ENCODE measurements at places on chromosomes 11 and 22. TPM values are rescaled to one million over a fixed set of nuclear protein-coding genes. Genes with fewer than 3 reads are reported as not detected.

DNA sequence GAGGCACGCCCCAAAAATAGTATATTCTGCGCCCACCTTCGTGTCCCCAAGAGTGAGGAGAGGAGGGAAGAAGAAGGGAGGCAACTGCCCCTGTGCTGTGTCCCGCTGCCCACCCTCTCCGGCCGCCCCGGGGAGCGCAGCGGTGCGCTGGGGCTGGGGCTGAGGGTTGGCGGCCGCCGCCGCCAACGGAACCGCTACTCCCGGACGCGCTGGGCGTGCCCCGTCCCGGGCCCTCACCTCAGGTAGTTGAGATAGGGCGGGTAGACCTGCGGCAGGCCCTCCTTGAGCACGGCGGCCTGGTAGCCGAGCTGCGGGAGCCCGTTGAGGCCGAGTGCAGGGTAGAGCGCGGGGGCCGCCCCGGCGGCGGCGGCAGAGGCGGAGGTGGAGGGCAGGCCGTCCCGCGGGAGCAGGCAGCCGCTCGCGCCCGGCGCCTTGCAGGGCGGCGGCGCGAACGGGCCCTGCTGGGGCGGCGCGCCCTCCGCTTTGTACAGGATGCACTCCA lies 2.4 kb downstream of the PGR start:
- peak; percentile 67 for DNase-seq

DNA sequence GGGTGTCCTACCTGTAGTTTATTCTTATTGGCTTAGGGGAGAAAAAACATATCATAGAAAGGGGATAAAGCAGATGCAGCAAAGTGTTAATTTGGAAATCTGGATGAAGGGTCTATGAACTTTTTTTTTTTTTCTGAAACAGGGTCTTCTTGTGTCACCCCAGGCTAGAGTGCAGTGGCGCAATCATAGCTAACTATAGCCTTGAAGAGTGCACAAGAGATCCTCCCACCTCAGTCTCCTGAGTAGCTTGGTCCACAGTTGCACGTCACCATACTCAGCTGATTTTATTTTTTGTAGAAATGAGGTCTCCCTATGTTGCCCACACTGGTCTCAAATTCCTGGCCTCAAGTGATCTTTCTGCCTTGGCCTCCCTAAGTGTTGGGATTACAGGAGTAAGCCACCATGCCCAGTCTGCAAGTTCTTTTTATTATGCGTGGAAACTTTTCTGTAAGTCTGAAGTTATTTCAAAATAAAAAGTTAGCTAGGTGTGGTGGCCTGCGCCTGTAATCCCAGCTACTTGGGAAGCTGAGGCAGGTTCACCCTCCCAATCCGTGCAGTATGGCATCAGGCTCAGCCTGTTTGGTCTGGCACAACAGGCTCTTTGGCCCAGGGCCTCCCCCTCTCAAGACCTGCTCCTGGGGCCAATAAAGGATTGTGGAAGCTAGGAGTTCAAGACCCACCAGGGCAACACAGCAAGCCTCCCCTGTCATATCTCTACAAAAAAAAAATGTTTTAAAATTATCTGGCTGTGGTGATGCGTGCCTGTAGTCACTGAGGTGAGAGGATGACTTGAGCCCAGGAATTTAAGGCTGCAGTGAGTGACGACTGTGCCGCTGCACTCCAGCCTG lies 111.9 kb downstream of the MED15 start:
- no peak for DNase-seq

- DNase-seq = peak; percentile 52
Observed at GRCh38 chr11:125626288-125626950, 1.5 kb downstream of the CHEK1 start.

GRCh38 chr11:5574654-5575053 lies 6.0 kb upstream of the OR52B6 start:
- no peak for DNase-seq

The SLC22A25 gene
- total RNA-seq = not detected

The TMEM191B gene
- total RNA-seq = 0.59 TPM

The MMP3 gene
- not detected for total RNA-seq

GRCh38 chr11:109857637-109858036 lies 235.6 kb upstream of the ZC3H12C start:
- DNase-seq = no peak

DNA sequence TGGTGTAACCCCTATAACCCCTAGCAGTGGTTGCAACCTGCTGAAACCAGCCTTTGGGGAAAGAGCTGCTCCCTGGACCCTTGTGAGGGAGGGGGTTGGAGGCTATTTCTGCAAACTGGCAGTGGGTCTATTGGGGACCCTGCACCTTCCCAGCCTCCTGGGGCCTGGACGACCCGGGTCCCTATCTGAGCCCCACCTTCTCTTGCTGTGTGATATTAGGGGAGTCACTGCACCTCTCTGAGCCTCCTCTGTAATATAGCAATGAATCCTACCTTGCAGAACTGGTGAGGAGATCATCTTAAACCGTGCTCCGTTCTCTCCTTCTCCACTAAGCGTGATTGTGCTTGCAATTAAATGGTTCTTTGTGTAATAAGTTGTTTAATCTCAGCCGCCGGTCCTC lies 24.0 kb upstream of the MPPED1 start:
- no peak for DNase-seq

DNA sequence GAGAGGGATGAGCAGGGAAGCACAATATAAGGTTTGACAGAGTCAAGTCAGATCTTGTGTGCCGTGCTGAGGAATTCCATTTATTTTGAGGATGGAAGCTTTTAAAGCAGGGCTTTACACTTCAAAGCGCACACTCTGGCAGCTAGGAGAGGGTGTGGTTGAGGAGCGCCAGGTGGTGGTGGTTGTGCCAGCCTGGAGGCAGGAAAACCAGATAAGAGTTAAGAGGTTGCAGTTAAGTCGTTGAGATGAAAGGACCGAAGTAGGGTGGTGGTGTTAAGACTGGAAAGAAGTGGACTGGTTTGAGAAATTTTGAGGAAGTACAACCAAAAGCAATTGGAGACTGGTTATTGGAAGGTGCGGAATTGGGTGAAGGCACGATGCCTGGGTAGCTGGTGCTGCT lies 231.6 kb upstream of the TBCEL start:
- DNase-seq = no peak

The TCN1 gene
- not detected for total RNA-seq

DNA sequence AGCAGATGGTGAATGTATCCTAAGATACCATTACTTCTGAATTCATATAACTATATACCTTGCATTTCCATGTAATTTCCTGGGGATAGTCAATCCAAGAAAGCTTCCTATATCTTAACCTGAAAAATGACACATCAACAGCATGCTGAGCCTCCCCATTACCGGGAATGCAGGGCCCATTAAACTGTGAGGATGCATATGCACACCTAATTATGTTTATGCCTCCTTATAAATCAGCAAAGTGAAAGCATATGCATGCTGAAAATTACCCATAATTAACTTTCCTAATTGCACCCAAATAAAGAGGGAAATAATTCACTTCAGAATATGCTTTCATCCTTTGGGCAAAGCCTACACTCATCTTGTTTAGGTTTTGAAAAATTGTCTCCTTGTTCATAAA lies 663.0 kb downstream of the KCNA4 start:
- DNase-seq = no peak

GRCh38 chr11:103862094-103862801 lies 174.2 kb upstream of the DDI1 start:
- no peak for DNase-seq

DNA sequence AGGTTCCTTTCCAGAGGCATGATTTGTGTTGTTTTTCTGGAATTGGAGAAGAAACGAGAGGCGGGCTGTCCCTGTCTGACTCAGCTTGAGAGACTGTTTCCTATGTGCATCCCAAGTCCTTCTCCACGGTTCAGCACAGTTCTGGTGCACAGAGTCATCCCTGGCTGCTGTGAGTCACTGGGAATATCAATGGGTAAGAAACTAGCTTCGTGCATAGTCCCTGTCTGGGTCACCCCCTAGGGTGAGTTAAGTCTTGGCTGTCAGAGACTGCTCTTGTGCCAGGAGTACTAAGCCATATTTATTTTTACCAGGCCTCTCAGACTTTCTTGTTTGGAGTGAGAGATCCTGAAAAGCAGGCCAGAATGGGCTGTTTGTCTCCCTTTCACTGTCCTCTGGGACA lies 2.4 kb upstream of the LRP4 start:
- no peak for DNase-seq

The XKR3 gene
- not detected for total RNA-seq

- DNase-seq = no peak
Observed at GRCh38 chr11:19788435-19788834, 75.8 kb downstream of the NAV2 start.

DNA sequence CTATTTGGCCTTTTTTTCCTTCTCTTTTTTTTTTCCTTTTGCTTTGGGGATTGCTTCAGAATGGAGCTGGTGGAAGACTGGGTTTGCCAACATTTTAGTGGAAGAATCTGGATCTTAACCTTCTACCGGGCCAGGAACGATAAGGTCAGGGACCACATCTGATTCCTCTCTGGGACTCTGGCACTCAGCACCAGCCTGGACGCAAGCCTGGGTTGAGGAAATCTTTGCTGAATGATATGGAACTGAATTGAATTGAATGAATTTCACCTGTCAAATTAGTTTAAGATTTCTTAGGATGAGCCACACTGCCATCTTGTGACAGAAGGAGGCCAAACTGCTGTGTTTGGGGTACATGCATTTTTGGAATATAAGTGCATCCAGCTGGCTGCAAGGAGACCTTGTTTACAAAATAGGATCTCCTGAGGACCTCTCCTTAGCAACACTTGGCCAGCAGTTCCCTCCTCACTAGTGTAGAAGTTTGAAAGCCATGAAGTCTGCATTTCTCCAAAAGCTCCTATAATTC lies 30.4 kb downstream of the TPBGL start:
- DNase-seq = no peak

GRCh38 chr11:12266943-12267342 lies 110.4 kb upstream of the PARVA start:
- no peak for DNase-seq

The INPP5J gene
- 15.7 TPM for total RNA-seq

Measured in left ventricle myocardium superior (tissue), 1 donor.